Activated B cell treated with CpG ODN at 0.5 μM for 24 hours (primary cell): ENCODE measurements at places on chromosomes 5 and 9. TPM values are rescaled to one million over a fixed set of nuclear protein-coding genes. Genes with fewer than 3 reads are reported as not detected.

DNA sequence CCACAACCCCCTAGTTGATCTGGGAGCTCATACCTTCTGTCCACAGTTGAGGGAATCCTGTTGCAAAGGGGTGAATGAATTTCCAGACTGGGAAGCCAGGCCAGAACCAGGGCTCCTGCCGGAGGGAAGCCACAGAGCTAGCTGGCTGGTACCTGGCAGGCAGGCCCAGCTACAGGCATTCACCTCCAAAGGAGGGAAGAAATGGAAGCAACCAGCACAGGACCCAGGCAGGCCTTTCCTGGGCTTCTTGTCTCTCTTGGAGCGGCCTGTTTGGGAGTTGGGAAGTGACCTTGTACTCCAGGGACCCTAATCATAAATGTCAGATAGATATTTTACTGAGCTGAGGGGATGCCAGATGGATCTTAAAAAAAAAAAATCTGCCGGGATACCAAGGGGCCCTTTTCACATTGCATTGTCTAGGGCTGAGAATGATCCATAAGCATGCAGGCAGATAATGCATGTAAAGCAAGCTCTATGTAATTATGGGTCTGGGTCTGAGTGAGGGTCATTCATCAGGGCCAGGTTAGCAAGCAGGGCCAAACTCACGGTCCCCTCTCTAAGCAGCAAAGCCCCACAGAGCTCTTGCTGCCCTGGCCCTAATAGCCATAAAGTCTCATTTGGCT lies 8.4 kb downstream of the NR2F1 start:
- H3K27ac ChIP-seq = no peak overlapping the region
- H3K4me3 ChIP-seq = no peak overlapping the region
- DNase-seq = no peak

DNA sequence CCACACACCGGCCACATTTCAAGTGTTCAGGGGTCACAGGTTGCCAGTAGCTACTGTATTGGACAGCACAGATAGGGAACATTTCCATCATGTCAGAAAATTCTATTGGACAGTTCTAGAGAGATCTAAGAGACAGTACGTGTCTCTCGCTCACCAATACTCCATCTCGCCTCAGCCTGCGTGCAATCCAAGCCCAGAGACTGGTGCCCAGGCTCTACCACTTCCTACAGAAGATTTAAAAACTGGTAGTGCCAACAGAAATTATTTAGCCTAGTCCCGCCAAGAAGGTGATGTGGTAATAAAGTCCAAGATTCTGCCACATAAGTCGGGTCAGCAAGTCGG lies 390 bp upstream of the SNX2 start:
- H3K4me1 ChIP-seq = peaks cover 34% of the 10 kb centered on the region
- H3K4me3 ChIP-seq = peak overlapping the region; percentile 97
- no peaks in the 10 kb centered on the region for H3K27me3 ChIP-seq

The OXCT1 gene
- total RNA-seq = 27.3 and 27.4 TPM in 2 replicates

The AFAP1L1 gene
- 0.44 TPM in 1 of 2 replicates, not detected in the other for total RNA-seq

The SOWAHA gene
- total RNA-seq = not detected in 2 replicates
